ENCODE measurements at places on chromosomes 12 and 14.

DNA sequence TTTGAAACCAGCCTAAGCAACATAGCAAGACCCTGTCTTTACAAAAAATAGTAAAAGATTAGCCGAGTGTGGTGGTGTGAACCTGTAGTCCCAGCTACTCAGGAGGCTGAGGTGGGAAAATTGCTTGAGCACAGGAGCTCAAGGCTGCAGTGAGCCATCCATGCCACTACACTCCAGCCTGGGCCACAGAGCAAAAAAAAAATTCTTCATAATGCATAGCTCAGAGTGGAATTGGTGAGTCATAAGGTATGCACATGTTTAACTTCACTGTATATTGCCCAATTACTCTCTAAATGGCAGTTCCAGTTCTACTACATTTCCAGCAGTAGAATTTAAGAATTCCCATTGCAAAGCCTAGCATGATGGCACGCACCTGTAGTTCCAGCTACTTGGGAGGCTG is 26.8 kb upstream of the CLIP1 start:
- no peak for DNase-seq

GRCh38 chr12:89756585-89757398 is 48.2 kb upstream of the ATP2B1 start:
- DNase-seq: no peak

DNA sequence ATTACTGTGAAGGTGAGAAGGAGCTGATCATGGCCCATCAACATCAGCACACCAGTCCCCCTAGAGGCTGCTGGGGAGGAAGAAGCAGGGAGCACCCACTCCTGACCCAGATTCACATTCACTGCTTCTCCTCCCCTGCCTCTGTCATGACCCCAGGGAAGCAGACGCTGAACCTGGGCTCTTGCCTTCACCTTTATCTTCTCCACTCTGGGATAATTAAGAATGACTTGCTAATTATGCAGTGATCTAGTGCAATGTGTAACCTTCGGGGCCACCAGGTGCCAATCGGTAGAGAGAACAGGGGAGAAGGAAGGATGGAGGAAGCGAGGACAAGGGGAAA is 44.4 kb upstream of the IQSEC3 start:
- DNase-seq: no peak

DNA sequence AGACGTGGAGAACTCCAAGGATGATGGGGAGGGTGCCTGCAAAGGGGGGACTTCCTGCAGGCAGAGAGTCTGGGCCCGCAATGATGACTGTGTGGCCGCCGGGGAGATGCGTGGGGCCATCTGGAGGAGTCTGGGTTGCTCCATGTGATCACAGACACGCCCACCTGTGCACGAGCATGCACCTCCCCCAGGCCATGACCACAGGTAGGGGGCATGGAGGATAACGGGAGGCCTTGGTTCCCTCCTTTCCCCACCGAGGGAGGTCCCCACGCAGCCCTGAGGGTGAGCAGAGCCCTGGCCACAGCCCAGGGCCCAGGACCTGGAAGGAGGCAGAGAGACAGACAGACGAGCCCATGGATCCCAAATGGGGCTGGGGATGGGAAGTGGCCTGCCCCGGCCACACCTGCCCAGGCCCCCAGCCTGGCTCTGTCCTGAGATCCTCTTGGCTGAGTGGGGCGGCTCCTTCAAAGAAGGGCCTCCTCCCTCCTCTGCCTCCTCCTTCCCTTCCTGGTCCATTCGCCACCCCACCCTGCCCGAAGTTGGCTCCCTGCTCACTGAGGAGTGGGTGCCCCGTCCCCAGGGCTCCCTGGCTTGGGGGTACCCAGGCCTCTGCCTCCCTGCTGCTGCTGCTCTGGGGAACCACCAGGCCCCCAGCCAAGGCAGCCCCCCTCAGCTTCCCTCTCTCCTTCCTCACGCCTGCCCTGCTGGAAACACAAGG is 138.2 kb downstream of the CALM1 start:
- no peak for DNase-seq

DNA sequence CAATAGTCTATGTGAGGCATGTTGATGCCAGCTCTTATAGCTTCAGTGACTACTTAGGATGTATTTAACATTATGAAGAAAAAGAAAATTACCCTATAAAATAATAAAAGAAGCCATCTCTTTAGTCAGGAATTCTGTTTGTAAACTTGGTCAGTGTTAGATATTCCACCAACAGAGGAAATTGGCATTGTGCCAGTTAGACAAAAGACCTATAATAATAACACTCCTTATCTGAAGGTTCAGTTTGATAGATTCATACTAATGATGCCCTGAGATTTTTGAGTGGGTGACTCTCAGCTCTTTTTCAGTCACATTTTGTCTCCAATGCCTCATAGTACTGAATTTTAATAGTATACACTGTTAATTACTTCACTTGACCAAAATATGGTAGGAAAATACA is 6.6 kb downstream of the SYT10 start:
- no peak for DNase-seq

- DNase-seq: no peak
Observed at GRCh38 chr12:93319523-93320050, 58.1 kb upstream of the NUDT4 start.

GRCh38 chr14:79453276-79453675 is 758.0 kb downstream of the DIO2 start:
- DNase-seq: no peak

Data from stimulated activated CD8-positive, alpha-beta memory T cell treated with anti-CD3 and anti-CD28 coated beads, Interleukin-15, amount 100 ng/mL, for 24 hours (primary cell).